Left renal cortex interstitium (tissue), 4 donors: ENCODE measurements at places on chromosomes 13 and 19. TPM values are rescaled to one million over a fixed set of nuclear protein-coding genes. Genes with fewer than 3 reads are reported as not detected.

DNA sequence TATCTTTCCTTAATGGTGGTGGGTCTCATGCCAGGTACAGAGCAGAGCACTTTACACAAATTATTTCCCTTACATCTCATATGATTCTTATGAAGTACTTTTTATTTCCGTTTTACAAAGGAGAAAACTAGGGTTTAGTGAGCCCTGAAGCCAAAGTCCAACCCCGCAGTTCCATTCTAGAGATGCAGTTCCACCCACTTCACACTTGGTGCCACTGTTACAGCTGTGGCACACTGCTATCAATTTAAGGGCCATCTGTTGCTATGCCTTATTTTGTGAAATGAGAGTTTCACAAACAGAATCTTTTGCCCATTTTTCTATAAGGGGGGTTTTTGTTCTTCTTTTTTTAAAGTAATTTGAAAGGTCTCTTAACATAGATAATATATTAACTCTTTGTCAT is 12.9 kb downstream of the MIPEP start:
- DNase-seq: no peak

GRCh38 chr13:110377178-110377825 is 70.2 kb downstream of the COL4A2 start:
- no peak for DNase-seq

The MRPL57 gene
- 22.8 TPM for polyA plus RNA-seq

GRCh38 chr13:108272333-108272732 is 2.8 kb downstream of the TNFSF13B start:
- DNase-seq: no peak
